WTC11 (cell line): ENCODE measurements at places on chromosomes 6 and 20.

DNA sequence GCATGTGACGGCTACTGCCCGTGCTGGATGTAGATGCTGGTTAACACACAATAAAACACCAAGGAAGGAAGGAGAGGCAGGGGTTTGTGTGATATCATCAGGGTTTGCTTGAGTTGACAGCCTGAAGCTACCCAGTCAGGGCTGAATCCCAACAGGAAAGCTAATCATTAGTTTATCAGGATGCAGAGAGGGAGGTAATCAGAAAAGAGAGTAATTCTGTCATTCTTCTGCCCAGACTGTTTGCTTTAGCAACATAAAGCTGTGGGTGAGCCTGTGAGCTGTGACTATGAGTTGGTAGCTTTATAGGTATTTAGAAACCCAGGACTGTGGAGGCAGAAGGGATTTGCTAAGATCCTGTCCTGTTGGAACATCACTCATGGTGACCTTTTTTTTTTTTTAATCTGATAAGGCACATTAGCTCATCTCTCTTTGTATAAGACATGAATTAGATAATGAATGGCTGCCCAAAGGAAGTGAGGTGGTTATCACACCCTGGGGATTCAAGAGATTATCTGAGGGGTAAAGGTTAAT, 79.3 kb downstream of the CAP2 start:
- no peak for DNase-seq

- DNase-seq, result no peak
These were observed 156.0 kb downstream of the CEBPB start for GRCh38 chr20:50346374-50347283.

DNA sequence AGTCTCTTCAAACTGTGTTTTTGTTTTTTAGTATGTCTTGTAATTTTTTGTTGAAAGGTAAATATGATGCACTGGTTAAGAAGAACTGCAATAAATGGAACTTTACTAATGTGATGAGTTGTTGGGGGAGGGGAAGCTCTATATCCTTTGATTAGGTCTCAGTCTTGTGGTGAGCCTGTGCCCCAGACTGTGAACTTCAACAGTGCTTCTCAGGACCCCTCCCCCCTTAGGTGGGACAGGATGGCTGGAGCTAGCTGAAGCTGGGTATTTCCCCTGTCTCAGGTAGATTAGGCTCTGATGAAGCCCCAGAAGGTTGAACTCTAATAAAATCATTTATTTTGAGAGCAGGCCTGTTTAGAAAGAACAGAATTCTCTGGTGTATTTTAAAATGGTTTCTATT, 31.4 kb upstream of the TASP1 start:
- peak; percentile 16 for DNase-seq

DNA sequence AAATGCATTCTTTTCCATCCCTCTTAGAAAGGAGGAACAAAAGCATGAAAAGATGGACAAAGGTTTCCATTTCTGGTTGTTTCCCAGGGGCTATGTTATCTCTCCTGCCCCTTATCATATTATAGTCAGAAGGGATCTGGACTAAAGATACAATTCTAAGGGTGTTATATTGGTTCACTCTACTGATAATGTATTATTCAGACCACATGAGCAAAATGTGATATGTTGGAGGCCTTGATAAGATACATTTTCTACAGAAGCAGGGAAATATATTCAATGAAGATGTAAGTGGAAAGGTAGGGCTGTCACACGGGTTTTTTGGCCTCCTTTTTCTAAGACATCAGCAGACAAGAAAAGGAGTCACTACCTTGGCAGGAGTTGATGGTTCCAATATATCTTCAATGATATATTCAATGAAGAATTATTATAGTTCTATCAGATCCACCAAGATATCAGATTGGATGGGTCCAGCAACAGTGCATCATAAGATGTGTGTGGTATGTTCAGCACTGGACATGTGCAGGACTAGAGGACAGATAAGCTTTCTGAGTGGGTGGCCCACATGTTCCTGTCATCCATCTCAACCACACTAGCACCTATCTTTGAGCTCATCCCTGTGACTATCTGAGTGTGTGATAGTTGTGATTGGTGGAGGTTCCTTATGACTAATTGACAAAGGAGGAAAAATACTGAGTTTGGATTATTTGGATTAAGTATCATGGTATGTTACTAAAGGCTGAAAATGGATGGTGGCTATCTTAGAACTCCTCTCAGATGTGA, 5.7 kb upstream of the ZKSCAN3 start:
- DNase-seq, result no peak

DNA sequence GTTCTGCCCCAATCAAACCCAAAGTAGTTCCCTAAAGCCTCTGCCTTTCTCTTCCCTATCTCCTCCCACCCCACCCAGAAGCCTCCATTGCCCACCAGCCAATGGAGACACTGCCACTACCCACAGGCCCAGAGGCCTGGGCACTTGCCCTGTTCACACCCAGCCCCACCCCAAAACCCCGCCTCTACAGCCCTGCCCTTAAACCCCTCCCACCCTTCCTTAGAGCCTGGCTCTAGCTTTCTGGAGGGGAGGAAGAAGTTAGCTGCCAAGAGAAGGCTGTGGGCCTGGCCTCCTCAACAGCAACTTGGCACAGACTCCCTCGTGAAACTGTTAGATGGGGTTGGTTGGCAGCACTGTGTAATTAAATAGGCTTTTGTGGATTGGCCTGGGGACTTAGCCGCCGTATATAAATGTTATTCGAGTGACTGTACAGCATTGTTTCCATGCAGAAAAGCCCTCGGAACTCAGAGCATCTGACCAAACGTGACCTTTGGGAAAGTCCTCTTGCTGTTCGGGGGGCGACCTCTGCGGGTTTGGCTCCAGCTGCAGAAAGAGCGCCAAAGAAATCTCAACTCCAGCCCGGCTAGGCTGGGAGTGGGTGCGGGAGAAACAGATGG, 31.4 kb downstream of the COL11A2 start:
- peak; percentile 40 for DNase-seq

GRCh38 chr6:3565291-3565690, 108.4 kb upstream of the SLC22A23 start:
- DNase-seq, result no peak

DNA sequence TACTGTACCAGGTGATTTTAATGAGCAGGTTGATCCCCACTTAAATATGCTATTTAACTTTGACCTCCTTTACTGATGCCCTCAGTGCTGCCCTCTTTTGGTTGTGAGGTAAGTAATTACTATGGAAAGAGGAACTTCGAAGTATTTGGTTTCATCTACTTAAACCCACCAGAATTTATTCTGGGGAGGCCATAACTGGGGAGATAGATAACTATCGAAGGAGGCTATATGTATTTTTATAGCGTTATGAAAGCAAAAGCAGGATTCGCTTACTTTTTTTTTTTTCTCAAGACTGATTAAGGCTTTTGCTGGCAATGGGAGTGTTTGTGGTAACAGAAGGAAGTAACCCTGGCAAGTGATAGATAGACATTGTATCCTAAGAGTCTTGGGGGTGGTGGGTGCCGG, 168.9 kb upstream of the CENPW start:
- DNase-seq, result no peak

DNA sequence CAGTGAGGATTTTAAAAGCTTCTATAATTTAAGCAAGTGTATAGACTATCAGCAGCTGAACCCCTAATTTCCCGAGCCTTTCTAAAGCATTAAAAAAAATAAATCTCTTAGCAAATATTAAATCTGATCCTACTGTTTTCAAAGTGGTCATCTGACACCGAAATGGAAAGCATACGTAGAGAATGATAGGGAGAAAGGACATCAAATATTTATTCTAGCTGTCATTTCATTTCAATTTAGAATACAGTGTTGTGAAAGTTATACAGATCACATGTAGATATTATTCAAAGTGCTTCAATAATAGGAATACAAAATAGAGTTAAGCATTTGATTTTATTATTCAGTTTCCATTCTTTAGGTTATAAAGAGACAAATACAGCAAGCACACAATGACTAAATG, 61.9 kb upstream of the PKIB start:
- no peak for DNase-seq

GRCh38 chr6:134720353-134721059, 229.4 kb downstream of the ALDH8A1 start:
- DNase-seq, result no peak

GRCh38 chr6:42512579-42512978, 51.2 kb upstream of the UBR2 start:
- DNase-seq, result no peak
